ENCODE measurements at places on chromosomes 11 and 22.

DNA sequence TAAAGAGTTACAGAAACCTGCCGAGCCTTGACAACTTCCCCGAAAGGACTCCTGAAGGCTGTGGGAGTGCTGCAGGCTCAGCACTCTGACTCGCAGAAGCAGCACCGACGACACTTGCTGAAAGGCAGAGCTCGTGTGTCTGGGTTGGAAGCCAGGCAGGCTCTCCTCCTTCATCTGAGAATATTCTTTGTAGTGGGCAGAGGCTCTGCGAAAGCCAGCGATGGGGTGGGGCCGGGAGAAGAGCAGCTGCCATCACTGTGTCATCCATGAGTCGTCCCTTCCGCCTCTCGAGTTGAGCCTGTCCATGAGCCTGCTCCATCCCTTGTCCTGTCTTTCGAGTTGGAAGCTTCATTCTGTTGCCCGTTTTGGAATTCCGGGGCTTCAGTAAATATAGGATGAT lies 11.9 kb downstream of the GLB1L2 start:
- no peak for DNase-seq

GRCh38 chr11:93542811-93543229 lies 371 bp downstream of the SMCO4 start:
- no peak for DNase-seq

DNA sequence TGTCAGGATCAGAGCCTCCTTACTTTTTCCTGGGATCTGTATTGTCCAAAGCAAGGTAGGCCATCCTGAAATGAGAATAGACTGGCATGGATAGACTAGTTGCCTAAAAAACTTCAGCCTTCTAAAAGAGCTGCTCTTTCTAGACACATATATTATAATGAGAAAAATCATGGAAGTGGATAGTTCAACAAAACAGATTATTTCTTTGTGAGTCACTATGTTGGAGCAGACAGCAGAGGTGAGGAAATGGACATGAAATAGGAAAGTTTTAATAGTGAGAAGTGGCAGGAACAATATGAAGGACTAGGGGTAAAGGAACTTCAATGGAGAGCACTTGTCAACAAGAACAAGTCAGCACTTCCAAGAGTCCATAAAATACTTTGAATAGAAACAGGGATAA lies 101.9 kb upstream of the ANO3 start:
- DNase-seq = no peak

GRCh38 chr22:28180804-28181731 lies 262.0 kb upstream of the PITPNB start:
- no peak for DNase-seq
